Muscle of back (tissue), 13 donors: ENCODE measurements at places on chromosomes 12 and 14. TPM values are rescaled to one million over a fixed set of nuclear protein-coding genes. Genes with fewer than 3 reads are reported as not detected.

The SLC17A8 gene
- 0.46 TPM for polyA plus RNA-seq

DNA sequence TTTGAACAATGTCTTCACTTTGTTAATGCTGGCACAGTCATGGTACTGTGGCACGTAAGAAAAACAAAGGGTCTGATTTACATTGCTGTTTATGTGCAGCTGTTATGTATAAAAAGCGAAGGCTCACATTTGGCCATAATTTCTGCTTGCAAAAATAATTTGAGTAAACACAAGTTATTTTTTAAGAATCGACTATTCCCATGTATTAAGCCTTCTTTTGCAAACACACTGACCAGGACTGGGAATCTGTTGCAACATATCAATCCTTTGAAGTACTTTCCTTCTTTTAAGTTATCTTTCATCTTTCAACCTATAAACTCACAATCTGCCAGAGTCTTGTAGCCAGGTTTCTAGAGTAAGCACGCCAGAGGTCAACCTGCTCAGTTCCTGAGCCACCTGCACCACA, 145.4 kb upstream of the BMP4 start:
- no peak for DNase-seq

DNA sequence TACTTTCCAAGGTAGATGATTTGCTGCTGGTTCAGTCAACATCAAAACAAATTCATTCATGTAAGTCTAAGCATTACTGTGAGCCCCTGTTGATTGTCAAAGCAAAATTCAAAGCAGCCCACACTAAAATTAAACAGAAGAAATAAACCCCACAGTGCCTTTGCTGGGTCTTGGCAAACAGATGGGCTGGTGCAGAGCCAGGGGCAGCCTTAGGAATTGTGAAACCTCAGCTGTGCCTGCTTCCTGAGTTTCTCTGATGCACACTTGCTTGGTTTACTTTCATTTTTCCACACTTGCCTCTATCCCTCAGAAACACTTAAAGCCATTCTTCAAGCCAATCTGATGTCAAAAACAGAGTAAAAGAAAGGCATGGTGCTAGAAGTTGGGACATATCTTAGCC, 6.6 kb upstream of the PLEKHG7 start:
- DNase-seq = peak; percentile 23

DNA sequence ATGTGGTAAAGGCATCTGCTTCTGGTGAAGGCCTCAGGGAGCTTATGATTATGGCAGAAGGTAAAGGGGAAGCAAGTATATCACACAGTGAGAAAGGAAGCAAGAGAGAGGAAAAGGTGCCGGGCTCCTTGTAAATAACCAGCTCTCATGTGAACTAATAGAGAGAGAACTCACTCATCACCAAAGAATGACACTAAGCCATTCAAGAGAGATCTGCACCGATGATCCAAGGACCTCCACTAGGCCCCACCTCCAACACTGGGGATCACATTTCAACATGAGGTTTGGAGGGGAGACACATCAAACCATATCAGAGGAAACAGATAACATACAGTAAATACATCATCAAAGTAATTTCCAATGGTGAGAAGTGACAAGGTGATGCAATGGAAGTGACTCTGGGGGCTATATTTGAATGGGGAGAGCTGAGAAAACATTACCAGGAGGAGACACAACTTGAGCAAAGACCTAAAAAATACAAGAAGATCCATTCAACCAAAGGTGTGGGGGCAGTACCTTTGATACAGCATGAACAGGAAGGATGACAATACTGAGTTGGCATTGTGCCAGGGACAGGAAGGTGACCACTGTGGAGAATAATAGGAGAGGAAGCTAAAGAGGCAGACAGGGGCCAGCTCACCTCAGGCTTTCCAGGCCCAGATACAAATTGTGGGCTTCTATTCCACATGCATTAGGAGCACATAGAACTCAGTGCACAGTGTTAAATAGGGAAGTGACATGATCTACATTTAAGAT, 134.4 kb upstream of the GRIP1 start:
- no peak for DNase-seq

GRCh38 chr12:24937553-24938244, 11.2 kb downstream of the BCAT1 start:
- DNase-seq = no peak

The OR6C2 gene
- polyA plus RNA-seq = not detected

The ABCC9 gene
- polyA plus RNA-seq = 86.1 TPM

The FAM181A gene
- not detected for polyA plus RNA-seq

GRCh38 chr12:21483531-21483930, 17.9 kb downstream of the RECQL start:
- DNase-seq = no peak

DNA sequence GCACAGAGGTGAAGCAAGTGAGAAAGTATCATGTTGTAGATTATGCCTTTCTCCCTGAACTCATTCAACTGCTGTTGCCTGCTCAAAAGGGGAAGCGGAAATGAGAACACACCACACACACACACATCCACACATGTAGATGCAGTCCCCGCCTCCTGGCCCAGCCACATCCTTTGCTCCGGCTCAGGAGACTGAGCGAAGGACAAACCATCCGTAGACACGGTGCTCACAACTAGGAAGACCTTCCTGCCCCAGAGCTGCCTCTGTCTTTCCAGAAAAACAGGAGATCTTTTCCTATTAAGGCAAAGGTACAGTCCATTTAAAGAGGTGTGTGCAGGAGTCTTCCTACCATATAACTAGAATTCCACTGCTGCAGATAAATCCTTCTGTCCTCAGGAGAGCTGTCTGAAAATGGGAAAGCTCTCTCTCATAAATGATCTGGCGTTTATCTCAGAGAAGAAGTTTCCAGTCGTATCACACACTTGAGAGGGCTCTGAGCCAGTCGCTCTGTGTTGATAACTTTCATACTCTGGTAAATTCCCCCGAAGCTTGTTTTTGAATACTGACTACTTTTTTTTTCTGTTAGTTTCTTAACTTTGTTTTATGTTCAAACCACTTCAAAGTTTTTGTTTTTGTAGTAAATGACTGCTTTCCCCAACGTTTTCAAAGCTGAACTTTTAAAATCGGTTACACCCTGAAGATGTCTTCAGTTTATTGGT, at the start of gene TESPA1:
Gene TESPA1 (minus strand): TSS at position 105 of the 719 bp plus-strand sequence. CDS start 10,200 bp downstream, outside the sequence.
- peak; percentile 76 for DNase-seq

- DNase-seq = peak; percentile 84
These were observed 107.0 kb downstream of the HELB start for GRCh38 chr12:66409195-66409871.

DNA sequence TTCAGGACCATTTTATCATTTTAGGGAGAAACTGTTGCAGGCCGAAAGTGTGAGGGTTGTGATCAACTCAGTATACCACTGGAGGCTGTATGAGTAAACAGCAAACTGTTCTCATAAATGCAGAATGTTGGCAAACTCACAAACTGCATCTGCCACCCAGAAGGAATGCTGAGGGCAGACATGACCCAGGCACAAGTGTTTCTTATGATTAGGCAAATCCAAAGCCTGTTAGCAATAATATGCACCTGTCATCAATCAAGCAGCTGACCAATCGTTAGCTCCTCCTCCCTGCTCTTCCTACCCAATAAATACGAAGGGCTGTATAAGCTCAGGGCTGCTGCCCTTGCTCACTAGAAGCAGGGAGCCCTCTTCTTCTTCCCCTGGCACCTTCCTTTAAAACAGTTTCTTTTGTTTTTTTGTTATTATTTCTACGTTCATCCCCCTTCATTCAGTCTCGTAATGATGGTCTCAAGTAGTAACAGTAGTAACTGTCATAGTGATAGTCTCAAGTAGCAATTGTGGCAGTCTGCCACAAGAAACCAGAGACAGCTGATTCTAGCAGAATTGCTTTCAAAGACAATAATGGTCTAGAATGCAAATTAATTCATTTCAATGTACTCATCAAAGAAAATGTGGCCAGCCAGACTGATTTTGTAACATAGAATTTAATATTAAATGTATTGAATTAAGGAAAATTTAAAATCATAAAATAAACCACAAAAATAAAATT, 15.2 kb upstream of the CCDC175 start:
- no peak for DNase-seq

The B3GNT4 gene
- polyA plus RNA-seq = 0.24 TPM

DNA sequence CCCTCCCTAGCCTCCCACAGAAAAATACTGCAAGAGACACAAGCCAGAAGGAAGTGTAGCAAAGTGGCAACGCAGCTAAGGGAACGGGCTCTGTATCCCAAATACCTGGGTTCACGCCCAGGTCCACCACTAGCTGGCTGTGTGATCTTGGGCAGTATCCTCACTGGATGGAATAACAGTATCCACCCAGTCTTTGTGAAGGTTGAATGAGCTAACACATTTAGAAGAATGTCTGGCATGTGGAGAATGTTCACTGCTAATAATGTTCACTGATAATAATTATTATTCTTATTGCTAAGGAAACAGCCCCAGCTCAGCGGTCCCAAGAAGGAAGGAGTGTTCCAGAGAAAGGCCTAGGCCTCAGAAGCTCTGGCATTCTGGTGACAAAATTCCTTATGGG, 70.9 kb downstream of the VWF start:
- DNase-seq = no peak
